Posterior vena cava (tissue), 2 donors: ENCODE measurements at places on chromosomes 3 and 15.
A peak's percentile ranks its signal among the peaks of the same experiment; 100 is the strongest.

- peak; percentile 48 for DNase-seq
Observed at GRCh38 chr15:29099131-29099880, 170.3 kb downstream of the NSMCE3 start.

DNA sequence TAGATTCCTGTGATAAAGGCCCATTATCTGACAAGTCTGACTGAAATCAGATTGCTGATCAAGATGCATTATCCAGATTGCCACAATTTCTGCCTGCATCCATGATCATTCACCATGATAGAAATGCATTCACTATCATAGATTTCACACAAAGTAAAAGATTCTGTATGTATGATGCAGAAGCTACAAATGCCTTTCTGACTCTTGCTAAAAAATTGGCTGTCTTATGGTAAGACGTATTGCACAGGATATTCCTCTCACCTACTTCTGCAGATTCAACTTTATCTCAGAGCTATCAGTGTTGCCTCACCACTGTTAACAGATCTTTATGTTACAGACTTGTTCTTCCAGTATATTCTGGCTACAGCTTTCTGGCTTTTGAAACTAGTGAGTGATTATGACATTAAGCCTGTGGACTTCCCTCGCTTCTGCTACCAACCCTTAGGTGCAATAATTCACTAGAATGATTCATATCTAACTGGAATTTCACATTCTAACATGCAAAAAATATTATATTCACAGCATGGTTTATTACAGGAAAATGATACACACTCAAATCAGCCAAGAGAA, 955.3 kb downstream of the EPHA3 start:
- no peak for DNase-seq

DNA sequence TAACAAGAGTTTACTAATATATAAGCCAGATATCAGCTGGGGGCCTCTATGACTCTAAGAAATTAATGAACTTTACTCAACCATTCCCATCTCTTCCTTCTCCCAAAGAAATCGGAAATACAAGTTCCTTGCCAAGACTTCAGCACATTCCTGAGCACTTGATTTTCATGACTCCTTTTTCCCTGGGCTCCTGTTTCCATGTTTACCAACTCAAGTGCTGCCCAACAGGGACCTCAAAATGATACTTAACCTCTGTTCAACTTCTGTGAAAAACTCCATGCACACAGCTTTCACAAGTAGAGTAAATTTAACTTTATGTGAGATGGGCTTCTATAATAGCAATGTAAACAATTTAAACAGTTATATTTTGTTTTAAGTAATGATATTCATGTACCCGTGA, 315.8 kb upstream of the CDIN1 start:
- DNase-seq: no peak

- DNase-seq: no peak
Observed at GRCh38 chr3:177145954-177146353, 51.3 kb downstream of the TBL1XR1 start.

- no peak for DNase-seq
Observed at GRCh38 chr3:125116311-125117080, 60.7 kb upstream of the HEG1 start.

DNA sequence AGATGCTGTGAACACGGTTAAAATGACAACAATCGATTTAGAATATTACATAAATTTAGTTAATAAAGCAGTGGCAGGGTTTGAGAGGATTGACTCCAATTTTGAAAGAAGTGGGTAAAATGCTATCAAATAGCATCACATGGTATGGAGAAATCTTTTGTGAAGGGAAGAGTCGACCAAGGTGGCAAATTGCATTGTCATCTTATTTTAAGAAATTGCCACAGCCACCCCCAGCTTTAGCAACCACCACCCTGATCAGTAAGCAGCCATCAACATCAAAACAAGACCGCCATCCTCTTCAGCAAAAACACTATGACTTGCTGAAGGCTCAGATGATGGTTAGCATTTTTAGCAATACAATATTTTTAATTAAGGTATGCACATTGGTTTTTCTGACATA, 5.7 kb upstream of the CCR5 start:
- DNase-seq: no peak

GRCh38 chr15:97652700-97653167, 307.8 kb upstream of the ARRDC4 start:
- no peak for DNase-seq

DNA sequence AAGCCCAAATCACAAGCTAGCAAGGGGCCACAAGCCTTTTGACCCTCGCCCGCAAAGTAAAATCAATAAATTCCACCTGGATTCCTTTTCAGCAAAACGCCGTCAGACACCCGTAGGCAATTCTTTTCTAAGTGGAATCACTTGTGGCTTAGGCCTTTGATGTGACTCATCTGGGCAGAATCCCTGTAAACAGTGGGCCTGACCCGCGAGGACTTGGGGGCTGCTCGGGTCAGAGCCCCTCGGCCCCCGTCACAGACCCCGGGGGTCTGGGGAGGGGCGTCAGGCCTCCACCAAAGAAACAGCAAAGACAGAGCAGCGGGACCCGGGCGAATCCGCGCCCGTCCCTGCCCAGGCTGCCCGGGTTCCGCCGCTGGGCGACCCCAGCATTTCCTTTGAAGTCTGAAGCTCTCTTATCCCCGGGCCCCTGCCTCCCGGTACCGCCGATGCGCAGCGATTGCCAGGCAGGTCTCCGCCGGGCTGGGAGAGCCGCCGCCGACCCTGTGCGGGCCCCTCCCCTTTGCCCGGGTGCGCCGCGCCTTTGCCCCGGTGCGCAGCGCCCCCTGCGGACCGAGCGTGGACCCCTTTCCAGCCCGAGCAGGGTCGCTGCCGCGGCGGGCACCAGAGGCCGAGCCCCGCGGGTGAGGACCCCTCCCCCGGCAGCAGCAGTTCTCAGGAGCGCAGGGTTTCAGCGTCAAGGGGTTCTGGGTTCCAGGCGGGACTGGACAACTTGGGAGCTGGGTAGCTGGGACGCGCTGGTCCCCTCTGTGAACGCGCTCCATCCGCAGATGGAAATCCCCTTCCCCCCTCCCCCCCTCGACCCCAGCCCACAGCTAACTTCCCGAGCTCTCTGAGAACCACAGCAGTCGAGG, 178.3 kb downstream of the UACA start:
- no peak for DNase-seq
